Pericardium fibroblast (primary cell): ENCODE measurements at places on chromosomes 4 and X. TPM values are rescaled to one million over a fixed set of nuclear protein-coding genes. Genes with fewer than 3 reads are reported as not detected.

Gene NXF2
- not detected in 2 replicates for total RNA-seq

Gene NXF3
- total RNA-seq: not detected in 2 replicates

Gene AGTR2
- not detected in 2 replicates for total RNA-seq

Gene ADGRL3
- 1.0 and 3.7 TPM in 2 replicates for total RNA-seq

Gene PABPC1L2A
- total RNA-seq: not detected in 2 replicates

Gene KLF8
- total RNA-seq: 0.09 and 0.12 TPM in 2 replicates

Gene PABPC1L2B
- total RNA-seq: not detected in 2 replicates

Gene AFM
- not detected in 2 replicates for total RNA-seq

Gene CENPI
- total RNA-seq: 1.9 and 2.2 TPM in 2 replicates
